ENCODE measurements at places on chromosomes 2 and 18. TPM values are rescaled to one million over a fixed set of nuclear protein-coding genes. Genes with fewer than 3 reads are reported as not detected.

TRIM54 gene
- 5.3 TPM for polyA plus RNA-seq

FIGLA gene
- polyA plus RNA-seq = not detected

ZNF892 gene
- polyA plus RNA-seq = 4.5 TPM

ALLC gene
- not detected for polyA plus RNA-seq

STPG4 gene
- 0.37 TPM for polyA plus RNA-seq

OSBPL6 gene
- polyA plus RNA-seq = 7.4 TPM

NCKAP1 gene
- 114 TPM for polyA plus RNA-seq

CTLA4 gene
- polyA plus RNA-seq = not detected

UGT1A7 gene
- polyA plus RNA-seq = not detected

ZNF407 gene
- 10.0 TPM for polyA plus RNA-seq

VSNL1 gene
- 3.8 TPM for polyA plus RNA-seq

ATP6V1B1 gene
- 70.7 TPM for polyA plus RNA-seq

HS6ST1 gene
- polyA plus RNA-seq = 92.1 TPM

GKN2 gene
- not detected for polyA plus RNA-seq

CCDC178 gene
- 2.4 TPM for polyA plus RNA-seq

PAX8 gene
- 297 TPM for polyA plus RNA-seq

FHOD3 gene
- polyA plus RNA-seq = 35.3 TPM

GRB14 gene
- 43.9 TPM for polyA plus RNA-seq

NOL4 gene
- polyA plus RNA-seq = 2.5 TPM

GALNT3 gene
- 10.6 TPM for polyA plus RNA-seq

VAMP5 gene
- 42.6 TPM for polyA plus RNA-seq

EN1 gene
- not detected for polyA plus RNA-seq

ZBTB7C gene
- 17.0 TPM for polyA plus RNA-seq

MOGAT1 gene
- polyA plus RNA-seq = 0.24 TPM

Measured in renal cortex interstitium (tissue), 15 donors.